ENCODE measurements at places on chromosomes 1 and 21.

DNA sequence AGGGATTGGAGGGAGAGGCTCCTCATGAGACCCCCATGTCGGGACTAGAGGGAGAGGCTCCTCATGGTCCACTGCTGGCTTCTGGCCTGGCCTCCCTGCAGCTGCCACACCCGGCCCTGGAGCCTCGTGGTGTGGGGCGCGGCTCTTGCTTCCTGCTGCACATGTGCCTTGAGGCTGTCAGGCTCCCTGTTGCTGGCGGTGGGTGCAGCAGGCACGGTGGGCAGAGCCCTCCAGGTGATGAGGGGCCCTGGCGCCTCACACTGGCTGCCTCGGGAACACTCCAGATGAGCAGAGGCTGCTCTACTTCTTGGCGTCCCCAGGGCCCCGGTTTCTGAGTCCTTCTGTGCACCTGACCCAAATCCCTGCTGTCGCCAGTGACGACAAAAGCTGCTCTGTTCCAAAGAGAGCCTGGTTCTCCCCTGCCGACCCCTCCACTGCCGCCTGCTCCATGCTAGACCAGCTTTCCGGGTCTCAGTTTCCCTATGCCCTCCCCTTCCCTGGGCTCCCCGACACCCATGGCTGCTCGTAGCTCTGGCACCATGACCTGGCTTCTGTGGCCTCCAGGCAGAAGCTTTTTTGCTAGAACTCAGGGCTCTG is 9.7 kb upstream of the ATAD3B start:
- no peak for DNase-seq

DNA sequence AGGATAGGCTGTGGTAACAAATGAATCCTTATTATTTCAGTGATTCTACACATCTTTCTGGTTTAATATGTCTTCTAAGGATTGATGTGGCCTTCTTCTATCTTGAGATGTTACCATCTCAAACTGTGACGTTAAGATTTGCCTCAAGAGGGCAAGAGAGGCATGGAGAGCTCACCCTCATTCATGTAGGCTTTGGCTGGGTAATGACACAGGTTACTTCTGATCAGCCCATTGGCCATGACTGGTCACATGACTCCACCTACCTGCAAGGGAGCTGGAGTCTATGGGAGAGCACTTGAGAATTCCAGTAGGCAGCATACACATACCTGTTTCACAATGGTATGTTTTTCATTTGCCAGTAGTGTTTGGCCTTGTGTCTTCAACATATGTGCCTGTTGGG is 30.0 kb downstream of the CACHD1 start:
- no peak for DNase-seq

DNA sequence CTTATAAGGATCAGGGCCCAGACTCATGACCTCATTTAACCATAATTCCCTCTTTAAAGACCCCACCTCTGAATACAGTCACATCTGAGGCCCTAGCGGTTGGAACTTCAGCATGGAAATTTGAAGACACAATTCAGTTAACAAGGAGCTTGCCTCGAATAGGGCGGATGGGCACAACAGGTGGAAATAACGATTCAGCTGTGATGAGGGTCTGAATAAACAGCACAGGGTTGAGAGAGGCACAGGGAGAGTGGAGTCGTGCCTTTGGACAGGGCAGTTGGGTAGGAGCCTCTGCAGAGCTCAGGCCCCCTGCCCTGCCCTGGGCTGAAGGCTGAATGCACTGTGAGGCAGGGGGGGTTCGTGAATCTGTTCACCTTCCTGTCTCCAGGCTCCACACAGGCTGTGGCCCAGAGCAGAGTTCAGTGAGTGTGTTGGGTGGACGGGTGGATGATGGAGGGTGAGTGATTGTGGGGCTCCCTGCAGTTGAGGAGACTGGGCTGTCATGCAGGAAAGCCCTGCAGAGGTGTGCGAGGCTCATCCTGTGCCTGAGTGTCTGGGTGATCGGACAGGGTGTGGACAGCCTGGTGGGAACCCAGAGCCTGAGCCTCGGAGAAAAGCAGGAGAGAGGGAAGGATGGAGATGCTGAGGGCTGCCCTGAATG is 243.1 kb downstream of the FOXD2 start:
- no peak for DNase-seq

DNA sequence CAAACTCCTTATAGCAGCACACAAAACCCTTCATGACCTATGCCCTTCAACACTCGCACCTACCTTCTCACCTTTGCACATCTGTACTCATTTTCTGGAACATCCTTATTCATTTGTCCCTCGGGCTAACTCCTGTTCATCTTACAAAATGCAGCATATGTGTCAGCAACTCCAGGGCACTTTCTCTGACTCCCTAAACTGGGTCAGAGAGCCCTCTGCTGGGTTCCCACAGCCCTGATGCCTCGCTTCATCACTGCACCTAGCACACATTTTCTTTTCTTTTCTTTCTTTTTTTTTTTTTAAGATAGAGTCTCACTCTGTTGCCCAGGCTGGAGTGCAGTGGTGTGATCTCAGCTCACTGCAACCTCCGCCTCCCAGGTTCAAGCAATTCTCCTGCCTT is 54.0 kb downstream of the RAB3B start:
- DNase-seq: no peak

- DNase-seq: no peak
Measured at GRCh38 chr1:54167422-54168139, 14.8 kb upstream of the CDCP2 start.

DNA sequence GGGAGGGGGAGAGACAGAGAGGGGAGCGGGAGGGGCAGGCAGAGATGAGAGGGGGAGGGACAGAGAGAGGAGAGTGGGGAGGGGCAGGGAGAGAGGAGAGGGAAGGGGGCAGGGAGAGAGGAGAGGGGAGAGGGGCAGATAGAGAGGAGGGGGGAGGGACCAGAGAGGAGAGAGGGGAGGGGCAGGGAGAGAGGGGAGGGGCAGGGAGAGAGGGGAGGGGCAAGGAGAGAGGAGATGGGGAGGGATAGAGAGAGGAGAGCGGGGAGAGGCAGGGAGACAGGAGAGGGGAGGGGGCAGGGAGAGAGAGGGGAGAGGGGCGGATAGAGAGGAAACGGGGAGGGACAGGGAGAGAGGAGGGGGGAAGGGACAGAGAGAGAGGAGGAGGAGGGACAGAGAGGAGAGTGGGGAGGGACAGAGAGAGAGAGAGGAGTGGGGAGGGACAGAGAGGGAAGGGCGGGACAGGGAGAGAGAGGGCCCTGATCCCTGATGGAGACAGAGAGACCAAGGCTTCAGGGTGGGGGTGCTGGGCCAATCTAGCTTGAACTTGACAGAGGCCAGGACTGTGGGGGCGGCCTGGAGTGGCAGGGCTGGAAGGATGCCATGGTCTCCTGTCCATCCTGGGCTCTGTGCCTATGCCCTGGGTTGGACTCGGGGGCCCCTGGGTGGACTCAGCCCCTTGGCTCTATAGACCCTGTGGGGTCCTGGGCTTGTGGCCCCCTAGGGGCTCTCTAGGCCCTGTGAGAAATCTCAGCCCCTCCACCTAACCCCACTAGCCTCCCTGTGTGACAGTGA is 43.6 kb downstream of the DMRTB1 start:
- DNase-seq: no peak

DNA sequence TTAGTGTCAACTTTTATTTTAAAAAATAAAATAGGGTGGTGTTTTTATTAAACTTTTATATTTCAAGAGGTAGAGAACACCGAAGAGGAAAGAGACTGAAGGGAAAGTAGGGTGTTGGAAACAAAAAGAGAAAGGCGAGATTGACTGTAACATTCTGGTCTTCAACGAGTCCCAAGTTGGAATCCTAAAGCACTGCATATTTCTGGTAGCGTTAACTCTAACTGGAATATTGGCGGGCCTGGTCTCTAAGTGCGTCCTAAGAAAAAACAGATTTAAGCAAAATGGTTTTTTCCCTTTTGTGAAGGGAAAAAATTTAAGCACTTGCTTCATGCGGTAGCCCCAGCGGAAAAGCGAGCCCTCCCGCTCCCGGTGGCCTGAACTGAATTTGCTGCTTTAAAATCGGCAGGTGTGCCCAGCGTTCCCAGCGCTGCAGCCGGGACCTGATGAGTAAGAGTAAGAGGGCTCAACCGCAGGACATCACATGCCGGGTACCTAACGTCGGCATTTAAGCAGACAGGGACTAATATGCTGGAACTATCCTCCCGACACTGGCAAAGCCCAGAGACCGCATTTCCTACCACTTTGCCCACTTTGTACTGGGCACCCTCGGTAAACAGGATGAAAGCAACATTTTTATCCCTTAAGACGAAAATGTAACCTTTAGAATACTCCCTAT is 30.5 kb upstream of the NFIA start:
- no peak for DNase-seq

DNA sequence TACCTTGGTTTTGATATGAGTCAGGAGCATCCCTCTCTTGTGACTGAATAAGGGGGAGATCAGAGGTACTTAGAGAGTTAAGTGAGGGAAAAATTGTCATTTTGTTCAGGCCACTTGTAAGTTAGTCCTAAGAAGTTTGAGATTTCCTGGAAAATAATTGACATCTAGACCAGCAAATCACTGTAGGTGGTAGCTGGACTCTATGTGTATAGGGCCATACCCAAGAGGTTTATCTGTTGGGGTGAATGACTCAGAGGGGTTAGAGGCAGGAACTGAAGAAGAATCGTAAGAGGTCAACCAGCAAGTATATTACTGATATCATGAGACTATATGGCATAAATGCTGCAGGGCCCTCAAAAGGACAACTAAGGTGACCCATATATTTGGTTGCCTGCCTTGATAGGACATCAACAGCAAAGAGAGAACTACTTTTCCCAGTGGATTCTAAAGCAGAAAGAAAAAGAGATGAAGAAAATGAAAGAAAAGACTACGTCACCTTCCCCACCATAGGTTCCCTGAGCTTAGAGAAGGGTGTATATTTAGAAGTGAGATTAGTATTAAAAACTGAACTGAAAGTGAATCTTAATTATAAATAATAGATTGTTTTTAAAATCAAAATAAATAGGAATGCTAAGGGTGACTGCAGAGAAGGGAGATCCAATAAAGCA is 8.0 kb upstream of the RNPC3 start:
- peak; percentile 15 for DNase-seq

- DNase-seq: no peak
Measured at GRCh38 chr21:25757531-25757930, 22.8 kb downstream of the GABPA start.

- DNase-seq: no peak
Measured at GRCh38 chr1:161261261-161262235, 3.0 kb downstream of the PCP4L1 start.

DNA sequence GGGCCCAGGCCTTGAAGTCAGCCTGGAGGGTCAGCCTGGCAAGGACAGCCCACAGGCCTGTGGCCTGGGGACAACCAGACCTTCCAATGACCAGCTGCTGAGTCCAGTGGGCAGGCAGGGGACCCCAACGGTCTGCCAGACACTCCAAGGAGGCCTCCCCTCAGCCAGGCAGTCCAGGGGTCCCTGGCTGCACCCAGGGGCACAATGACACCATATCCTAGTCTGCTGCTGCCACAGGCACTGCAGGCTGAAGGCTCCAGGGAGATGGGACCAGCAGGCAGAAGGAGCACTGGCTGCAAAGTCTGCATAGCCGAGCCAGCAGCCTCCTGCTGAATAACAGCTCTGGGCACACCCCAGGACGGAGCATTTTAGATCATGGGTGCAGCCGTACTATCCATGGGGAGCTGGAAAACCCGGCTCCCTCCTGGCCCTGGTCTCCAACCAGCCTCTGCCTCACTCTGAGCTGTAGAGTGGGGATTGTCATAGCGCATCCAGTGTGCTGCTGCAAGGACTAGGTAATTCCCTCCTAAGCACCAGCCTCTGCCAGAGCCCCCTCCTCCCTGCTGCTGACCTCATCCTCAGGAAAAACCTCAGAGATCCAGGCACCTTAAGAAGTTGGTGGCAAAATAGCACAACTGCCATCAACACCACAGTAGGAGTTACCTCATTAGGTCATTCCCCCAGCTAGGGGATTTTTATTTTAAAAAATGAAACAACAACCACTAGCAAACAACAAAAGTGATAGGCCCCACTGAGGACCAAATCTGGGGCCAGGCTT is 4.8 kb upstream of the LAPTM5 start:
- peak; percentile 67 for DNase-seq

DNA sequence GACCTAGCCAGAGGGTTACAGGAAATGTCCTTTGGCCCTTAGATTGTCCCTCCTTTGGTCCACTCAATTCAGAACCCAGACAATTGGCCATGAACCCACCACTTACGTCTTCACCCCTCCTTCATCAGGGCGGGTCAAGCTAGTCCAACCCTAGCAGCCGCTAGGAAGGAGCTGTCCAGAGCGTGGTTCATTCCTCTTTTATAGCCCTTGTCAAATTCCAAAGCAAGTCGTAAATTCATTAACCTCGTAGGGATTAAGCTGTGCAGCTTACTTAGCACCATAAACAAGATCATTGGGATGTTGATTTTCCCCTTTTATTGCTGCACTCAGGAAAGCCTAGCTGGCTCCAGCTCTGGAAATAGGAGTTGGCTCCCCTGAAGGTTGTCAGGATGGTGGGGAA is 90.1 kb downstream of the TMEM53 start:
- DNase-seq: no peak

GRCh38 chr1:71850936-71851335 is 431.4 kb downstream of the NEGR1 start:
- DNase-seq: no peak

- no peak for DNase-seq
Measured at GRCh38 chr1:15071936-15072335, 81.6 kb upstream of the TMEM51 start.

- DNase-seq: no peak
Measured at GRCh38 chr1:204846546-204846945, 24.1 kb upstream of the NFASC start.

DNA sequence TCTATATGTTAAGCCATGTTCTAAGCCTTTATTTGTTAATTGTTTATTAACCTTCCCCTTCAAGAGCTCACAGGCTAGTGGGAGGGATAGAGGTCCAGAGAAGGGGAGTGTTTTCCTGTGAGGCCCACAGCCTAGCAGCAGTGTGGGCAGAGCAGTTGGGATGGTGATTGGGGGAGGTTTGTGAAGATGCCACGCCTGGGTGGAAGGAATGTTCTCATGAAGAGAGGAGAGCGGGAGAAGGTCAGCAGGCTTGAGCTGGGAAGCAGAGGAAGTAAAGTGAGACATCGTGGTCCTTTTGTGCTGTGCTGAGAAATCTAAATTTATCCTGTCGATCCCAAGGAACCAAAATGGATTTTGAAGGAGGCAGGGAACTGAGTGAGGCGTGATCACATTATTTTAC is 42.6 kb downstream of the TRAPPC10 start:
- no peak for DNase-seq

GRCh38 chr21:46334351-46335140 is 10.6 kb downstream of the PCNT start:
- DNase-seq: no peak

DNA sequence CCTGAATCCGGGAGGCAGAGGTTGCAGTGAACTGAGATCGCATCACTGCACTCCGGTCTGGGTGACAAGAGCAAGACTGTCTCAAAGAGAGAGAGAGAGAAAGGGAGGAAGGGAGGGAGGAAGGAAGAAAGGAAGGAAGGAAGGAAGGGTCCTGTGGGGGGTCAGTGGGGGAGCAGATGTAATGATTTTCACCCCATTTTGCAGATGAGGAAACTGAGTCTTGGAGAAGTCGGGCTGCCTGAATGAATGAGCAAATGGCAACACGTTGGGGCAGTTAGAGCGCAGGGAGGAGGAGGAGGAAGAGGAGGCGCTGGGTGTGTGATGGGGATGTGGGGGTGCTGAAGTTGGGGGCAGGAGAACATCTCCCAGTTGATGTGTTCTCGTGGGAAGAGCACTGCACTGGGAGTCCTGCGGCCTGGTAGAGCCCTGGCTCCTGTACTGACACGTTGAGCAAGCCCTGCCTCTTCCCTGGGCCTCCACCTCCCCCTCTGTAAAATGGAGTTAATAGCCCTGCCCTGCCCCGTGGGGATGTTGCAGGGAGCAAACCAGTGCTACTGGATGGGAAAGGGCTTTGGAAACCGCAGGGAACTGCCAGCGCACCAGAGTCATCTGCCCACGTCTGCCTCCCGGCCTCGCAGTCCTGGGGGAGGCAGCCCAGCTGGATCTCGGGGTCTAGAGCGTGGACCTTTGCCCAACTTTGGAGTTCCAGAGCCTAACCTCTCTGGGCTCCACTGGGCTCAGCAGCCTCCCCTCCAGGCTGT is 103.2 kb upstream of the CASZ1 start:
- DNase-seq: no peak

Data from GM13977 (cell line).